ENCODE measurements at places on chromosomes 6 and 20. TPM values are rescaled to one million over a fixed set of nuclear protein-coding genes. Genes with fewer than 3 reads are reported as not detected.

Gene GABRR1
- not detected for total RNA-seq

Gene NR2E1
- not detected for total RNA-seq

Gene GFOD1
- 2.4 TPM for total RNA-seq

Gene DDO
- 3.0 TPM for total RNA-seq

Gene TMEM244
- 0.66 TPM for total RNA-seq

Gene TREML2
- total RNA-seq: not detected

Data from uterine smooth muscle cell (primary cell).